ENCODE measurements at places on chromosomes 7 and 10.

DNA sequence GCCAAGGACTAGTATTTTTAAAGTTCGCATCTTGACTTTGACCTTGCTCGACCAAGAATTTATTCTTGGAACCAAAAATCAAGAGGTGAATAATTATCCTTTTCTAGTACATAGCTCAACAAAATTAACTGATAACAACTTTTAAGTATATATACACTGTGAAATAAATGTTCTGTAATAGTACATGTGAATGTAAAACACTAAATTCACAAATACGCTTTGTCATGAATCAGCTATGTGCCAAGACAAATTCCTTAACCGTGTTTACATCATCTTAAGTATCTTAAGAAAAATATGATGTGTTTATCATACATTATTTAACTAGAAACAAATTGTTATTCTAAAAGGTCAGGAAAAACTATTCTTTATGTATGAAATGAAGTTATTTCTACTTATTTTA lies 83.3 kb downstream of the CUL2 start:
- DNase-seq, result no peak

DNA sequence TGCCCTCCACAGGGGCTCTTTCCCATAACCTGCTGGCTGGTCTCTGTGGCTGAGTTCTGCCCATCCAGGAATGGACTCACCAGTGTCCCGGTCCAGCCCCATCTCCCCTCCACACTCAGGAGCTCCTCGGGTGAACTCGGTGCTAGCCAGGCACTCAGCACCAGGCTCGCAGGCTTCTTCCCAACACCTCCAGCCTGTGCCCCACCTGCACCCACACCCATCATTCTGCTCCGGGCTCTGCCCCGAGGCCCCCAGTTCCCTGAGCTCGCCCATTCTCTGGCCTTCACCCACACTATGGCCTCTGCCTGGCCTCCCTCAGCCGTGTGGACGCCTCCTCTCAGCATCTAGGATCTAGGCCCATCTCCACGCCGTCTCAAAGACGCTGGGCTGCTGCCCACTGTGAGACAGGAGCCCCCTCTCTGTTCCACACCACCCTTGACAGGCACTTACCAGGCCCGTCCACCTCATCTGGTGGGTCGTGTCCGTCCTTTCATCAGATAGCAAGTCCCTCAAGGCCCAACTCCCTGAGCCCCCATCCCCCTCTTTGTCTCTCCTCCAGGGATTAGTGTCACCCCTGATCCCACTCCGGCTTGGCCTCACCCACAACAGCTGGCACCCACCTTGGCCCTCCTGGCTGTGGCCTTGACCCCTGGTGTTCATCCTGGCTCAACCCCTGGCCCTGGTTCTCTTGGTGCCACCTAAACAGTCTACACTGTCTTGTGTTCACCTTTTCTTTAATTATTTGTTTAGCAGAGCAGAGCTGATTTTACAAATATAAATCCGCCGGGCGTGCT lies 76.0 kb upstream of the FAM20C start:
- no peak for DNase-seq

DNA sequence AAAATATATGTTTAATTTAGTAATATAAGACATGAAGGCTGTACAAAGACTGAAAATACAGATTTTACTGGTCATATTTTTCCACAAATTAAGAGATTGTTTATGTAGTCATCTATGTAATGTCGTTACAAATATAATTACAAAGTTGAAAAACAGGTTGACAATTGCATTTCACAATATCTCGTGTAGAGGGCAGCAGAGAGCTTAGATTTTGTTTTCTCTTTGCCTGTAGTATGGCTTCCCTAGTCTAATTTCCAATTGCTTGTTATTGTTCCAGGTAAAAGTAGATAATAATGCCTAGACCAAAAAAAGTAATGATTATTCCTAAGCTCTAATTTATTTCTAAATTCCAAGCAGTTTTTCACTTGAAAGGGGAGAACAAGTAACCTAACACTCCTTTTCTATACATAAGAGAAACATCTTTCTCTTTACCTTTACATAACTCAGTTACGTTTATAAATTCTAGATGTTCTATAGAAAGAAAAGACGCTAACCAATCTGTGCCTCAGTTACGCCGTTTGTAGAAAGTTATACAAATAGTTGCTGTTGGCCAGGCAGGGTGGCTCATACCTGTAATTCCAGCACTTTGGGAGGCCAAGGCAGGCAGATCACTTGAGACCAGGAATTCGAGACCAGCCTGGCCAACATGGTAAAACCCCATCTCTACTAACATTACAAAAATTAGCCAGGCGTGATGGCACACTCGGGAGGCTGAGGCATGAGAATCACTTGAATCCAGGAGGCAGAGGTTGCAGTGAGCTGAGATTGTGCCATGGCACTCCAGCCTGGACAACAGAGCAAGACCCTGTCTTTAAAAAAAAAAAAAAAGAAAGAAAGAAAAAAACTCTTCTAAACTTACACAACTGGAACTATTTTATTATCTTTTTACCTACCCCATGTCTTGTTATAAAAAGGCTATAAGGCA lies 30.0 kb downstream of the NET1 start:
- DNase-seq, result no peak

GRCh38 chr7:147578196-147578595 lies 1012.4 kb upstream of the C7orf33 start:
- DNase-seq, result no peak

DNA sequence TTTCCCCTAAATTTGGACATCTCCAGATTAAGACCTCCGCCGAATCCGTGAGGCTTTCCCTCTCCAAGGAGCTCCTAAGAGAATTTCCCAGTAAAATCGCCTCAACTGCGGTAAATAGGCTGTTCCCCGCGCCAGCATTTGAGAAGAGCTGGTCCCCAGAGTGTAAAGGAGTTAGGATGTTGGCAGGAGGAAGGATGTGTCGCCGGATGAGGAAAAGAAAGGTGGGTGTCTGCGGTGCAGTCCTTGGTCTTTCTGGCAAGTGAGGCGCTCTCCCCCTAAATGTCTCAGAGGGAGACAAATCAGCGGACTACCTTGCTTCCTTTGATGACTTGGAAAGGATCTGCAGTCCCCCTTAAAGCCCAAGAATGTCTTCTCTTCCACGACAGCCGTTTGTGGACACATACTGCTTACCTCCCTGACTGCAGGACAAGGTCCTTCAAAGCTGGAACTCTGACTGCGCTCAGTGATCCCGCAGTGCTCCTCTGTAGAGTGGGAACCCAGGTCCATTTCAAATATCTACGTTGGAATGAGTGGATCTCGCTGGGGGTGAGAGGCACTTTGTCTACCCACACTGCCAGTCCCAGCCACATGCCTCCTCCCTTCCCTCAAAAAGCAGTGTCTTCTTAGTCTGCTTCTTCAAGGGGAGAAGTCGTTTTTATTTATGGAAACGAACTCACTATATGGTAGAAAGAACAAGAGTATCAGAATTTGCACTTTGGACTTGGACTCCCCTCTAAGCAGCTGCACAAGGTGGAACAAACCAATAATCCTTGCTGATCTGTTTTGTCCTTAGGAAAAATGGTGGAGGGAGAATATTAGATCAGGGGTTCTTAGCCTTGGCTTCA lies 1.1 kb upstream of the DLG5 start:
- DNase-seq, result no peak

DNA sequence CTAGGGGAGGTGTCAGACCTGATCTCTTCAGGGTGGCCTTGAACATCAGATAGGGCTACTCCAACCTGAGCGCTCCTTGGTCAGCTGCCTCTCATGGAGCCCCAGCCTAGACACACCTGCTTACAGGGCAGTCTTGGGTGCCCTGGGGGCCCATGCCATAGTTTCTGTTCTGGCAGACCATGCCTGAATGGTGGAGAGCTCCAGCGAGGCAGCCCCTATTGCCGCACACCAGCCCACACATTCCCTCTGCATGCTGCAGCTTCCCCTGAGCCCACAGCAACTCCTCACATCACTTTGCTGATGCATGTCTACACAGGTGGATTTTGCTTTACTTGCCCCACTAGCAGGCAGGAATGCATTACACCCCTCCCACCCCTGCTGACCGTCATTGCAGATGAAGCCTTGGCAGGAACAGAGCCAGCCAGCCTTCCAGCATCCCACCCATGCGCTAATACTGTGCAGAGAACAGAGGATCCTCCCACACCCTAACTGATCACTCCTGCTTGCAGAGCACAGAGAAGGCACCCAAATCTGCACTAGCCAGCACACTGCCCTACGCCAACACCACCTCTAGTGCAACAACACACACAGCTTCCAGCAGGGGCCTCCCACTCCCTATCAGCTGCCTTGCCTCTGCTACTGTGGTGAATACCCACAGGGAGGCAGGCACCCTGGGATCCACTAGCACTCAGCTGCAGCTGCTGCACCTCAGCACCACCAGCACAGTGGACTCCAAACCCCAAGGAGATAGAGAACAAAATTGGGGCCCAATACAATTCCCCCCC lies 43.0 kb upstream of the GRM3 start:
- DNase-seq, result no peak

- DNase-seq, result no peak
Measured at GRCh38 chr7:108492742-108493141, 33.2 kb downstream of the PNPLA8 start.

DNA sequence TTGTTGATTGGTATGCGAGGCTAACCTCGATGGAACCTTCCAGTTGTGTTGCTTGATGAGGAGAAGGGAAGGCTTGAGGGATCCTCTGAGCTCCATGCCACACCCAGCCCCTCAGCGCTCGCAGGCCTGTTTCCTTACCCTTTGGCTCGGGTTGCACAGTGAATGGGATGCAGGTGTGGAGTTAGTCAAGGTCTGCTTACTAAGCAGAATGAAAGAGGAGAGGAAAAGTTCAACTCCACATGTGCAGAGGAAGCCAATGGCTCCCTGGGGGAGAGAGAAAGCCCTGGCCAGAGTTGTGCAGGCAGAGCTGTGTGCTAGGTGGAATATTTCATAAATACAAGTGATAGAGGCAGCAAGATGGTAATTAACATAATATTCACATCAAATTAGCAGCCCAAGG lies 85.5 kb downstream of the JCAD start:
- DNase-seq, result no peak

DNA sequence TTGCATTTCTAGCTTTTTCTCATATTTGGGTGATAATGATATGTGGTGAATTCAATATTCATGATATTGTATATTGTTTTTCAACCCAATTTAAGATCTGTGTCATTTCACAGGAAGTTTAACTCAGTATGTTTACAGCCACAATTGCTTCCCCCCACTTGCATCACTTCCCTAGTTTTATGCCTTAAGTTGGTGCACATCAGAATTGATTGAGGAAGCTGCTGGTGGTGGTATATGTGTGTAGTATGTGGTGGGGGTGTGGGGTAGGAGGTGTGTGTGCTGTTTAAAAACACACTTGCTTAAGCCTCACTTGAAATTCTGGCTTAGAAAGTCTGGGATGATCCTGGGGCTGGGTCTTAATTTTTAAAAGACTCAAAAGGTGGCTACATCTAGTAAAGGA lies 245.1 kb upstream of the AOAH start:
- DNase-seq, result no peak

DNA sequence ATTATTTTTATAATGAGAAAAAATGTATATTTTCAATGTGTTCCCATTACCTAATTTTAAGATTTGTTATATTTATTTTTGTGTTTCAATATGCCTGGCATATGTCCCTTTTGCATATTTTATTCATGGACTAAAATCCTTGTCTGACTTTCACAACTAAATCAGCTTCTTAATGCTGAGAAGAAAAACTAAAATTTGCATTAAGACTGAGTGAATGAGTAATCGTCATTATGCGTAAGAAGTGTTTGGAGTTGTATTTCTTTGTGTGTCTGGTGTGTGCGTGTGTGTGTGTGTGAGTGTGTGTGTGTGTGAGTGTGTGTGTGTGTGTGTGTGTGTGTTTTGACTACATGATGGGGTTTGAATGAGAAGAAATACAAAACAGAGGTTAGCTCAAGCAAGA lies 201.7 kb upstream of the SP8 start:
- no peak for DNase-seq

DNA sequence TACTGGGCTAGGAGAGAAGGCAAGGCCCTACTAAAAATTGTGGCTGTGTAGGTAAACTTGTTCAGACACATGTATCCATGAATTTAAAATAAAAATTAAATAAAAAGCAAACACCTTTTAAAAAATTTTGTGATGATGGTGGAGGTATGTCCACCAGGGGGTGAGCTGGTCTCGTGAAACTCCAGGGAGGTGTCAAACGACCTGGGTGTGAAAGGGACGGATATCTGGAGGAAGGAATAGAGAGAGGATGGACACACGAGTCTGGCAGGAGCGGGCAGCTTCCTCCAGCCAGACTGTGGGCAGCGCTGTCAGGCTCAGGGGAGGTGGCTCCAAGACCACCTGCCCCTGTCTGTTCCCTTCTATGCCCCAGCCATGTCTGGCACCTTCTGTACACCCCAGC lies 34.8 kb upstream of the DMBT1 start:
- DNase-seq, result no peak

- peak; percentile 26 for DNase-seq
Measured at GRCh38 chr7:135147899-135148721, at the start of gene TMEM140. TSS of gene TMEM140 (plus strand) at chr7:135148072. CDS start at chr7:135164442, 16,370 bp downstream.

- DNase-seq, result peak; percentile 43
Measured at GRCh38 chr7:135645296-135645904, 16.9 kb upstream of the STMP1 start.

DNA sequence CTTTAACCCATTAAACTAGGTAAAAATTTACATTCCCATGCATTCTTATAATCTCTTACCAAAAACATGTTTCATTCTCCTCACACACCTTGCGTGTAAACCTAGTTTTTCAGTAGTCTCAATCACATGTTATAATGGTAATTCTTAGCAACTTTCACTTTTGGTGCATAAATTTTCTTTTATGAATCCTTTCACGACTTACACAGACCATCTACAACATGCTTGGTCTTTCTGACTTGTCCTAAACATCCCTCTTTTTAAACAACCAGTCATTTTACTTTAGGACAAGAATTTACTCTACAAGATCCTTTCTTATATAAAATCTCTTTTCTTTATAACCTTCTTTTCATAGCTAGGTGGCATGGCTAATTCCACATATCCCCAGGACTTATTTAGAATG lies 25.8 kb downstream of the FBXL13 start:
- DNase-seq, result no peak

DNA sequence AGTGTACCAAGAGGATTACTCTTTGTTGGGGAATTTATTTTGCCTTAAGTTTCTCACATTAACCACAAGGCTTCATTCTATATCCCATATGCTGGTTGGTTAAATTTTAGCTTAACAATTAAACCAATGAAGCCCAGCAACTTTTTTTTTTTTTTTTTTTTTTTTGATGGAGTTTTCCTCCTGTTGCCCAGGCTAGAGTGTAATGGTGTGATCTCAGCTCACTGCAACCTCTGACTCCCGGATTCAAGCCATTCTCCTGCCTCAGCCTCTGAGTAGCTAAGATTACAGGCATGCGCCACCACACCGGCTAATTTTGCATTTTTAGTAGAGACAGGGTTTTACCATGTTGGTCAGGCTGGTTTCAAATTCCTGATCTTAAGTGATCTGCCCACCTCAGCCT lies 75.0 kb upstream of the MKX start:
- no peak for DNase-seq

- no peak for DNase-seq
Measured at GRCh38 chr10:93443481-93443880, 38.7 kb downstream of the MYOF start.

GRCh38 chr7:131620673-131621609 lies 64.5 kb upstream of the PODXL start:
- no peak for DNase-seq

- no peak for DNase-seq
Measured at GRCh38 chr7:130494431-130494858, 2.6 kb downstream of the MEST start.

Measured in fibroblast of the conjunctiva (primary cell).